ENCODE measurements at places on chromosomes 3 and 15.

DNA sequence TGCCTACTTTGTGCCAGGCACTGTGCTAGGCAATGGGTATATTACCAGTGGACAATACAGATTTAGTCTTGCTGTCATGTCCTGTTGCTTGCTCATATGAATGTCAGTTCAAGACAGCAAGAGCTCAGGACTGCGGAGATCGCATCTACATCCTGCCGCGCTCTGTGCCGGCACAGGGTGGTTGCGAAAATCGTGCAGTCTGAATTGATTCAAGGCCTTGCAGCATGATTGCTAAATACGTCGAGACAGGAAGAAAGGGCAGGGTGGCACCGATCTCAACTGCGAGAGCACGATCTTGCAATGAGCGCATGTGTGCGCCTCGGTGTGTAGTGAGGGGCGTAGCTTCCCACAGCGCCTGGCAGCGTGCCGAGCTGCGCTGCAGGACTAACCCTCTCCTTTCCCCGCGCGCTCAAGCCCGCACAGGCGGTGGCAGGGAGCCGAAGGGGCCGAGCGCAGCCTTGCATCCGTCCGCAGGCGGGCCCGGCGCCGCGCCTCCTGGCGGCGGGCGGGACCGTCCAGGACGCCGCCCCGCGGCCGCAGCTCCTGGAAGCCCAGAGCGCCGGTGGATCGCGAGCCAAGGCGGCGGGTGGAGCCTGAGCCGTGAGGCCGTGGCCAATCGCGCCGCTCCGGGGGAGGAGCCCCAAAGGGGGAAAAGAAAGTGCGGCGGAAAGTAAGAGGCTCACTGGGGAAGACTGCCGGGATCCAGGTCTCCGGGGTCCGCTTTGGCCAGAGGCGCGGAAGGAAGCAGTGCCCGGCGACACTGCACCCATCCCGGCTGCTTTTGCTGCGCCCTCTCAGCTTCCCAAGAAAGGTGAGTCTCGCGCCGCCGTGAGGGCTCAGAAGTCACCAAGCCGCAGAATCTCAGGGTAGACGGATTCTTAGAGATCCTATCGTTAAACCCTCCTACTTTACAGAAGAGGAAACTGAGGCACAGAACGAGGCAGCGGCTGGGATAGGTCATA is at the start of gene IL1RAP:
Gene IL1RAP, plus strand, starts transcription at position 677 of the 962 bp plus-strand sequence. CDS start 50,205 bp downstream, outside the sequence.
- DNase-seq, result peak; percentile 95

DNA sequence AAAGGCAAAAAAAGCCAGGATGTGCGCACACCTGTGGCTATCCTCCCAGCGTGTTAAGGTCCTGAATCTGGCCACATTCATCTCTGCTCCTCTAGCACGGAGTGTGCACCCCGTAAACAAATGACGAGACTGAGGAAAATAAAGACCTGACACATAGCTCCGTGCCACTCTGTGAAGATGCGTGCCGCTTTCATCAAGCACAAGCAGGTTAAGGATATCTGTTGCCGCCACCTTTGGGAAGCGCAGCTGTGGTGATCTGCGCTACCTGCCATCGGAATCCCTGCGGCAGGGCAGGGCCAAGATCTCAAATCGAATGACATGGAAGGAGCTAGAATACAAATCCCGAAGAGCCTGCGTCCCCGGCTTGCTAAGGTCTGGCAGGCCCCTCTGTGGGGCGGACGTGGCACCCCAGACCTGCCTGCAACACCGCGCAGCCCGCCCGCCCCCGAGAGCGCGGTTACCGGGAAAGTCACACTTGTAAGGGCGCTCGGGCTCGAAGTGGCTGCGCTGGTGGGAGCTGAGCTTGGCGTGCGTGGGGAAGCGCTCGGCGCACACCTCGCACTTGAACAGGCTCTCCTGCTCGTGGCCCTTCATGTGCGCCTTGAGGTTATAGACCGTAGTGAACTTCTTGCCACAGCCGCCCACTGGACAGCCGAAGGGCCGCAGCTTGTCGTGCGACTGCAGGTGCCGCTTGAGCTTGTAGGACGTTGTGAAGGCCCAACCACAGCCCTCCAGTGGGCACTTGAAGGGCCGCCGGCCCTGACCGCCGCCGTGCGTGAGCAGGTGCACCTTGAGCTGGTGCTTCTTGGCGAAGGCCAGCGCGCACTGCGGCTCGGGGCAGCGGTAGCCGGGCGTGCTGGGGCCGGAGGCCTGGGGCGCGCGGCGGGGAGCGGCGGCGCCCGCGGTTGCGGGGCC is 936 bp downstream of the ZXDC start:
- DNase-seq, result peak; percentile 90

DNA sequence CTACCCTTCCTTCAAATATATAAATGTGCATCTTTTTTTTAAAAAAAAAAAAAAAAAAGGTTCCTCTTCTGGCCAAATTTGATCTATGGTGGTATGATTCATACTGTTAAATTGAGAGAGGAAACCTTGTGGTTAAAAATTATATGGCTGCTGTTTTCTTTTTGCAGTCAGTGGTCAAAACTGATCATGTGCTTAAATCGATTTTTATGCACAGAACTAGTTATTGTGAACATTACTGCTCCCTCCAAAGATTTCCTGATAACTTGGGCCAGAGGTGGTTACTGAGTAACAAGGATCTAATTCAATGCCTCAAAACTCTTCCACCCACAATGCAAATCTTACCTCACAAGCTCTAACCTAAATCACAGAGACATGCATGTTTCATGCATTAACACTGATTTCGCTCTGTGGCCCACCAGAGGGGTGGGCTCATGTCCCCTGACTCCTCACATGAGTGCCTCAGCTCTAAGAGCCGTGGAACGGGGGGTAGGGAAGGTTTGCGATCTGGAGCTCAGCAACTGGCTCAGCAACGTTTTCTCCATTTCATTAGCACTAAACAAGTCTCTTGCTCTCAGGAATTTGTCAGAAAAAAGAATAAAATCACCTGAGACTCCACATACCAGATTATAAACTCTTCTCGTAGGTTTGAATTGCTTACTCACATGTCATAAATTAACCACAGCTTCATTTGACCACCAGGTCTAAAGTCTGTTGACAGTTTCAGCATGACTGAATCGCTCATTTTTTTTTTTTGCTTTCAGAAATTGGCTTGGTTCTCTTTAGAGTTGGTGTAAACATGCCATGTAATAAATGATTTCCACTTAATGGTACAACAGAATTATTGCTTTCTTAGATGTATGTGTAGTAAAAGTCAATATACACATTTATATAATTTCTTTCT is 280.4 kb downstream of the CD47 start:
- no peak for DNase-seq

GRCh38 chr15:95635666-95636065 is 694.8 kb upstream of the NR2F2 start:
- DNase-seq, result no peak

GRCh38 chr3:102176333-102177050 is 258.3 kb upstream of the ZPLD1 start:
- no peak for DNase-seq

GRCh38 chr3:22729212-22729611 is 473.9 kb upstream of the UBE2E2 start:
- DNase-seq, result no peak

- no peak for DNase-seq
Measured at GRCh38 chr3:166425900-166426611, 588.8 kb upstream of the BCHE start.

- DNase-seq, result no peak
Measured at GRCh38 chr3:159632128-159632527, 356.5 kb upstream of the IL12A start.

- no peak for DNase-seq
Measured at GRCh38 chr15:70376031-70376928, 278.6 kb upstream of the TLE3 start.

GRCh38 chr3:140384028-140384771 is 293.7 kb upstream of the TRIM42 start:
- DNase-seq, result no peak

DNA sequence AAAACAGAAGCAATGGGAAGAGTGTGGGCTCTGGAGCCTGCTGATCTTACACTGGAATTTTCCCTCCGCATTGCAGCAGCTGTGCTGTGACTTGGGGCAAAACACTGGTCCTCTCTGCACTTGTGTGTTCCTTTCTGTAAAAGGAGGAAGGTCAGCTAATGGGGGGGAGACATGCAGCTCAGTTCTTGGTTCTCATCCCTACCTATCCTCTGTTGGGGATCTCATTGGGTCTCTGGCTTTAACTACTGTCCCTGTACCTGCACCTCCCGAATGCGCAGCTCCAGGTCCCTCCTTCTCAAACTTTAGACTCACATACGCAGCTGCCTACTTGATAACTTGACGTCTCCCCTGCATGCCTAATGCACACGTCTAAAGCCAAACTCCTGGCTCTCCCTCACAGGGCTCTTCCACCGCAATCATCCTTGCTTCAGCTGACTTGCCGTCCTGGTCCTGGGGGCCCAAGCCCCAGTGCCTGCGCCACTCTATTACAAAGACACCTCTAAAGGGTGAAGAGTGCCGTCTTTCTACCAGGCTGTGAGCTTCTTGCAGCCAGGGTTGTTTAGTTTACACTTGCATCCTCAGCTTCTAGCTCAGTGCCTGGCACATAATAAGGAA is 5.9 kb upstream of the TMEM44 start:
- DNase-seq, result no peak

- no peak for DNase-seq
Measured at GRCh38 chr3:126618021-126618420, 36.9 kb downstream of the TXNRD3 start.

GRCh38 chr3:32383136-32383711 is 8.4 kb upstream of the CMTM7 start:
- DNase-seq, result no peak

- DNase-seq, result no peak
Measured at GRCh38 chr15:95027981-95028380, 796.6 kb downstream of the MCTP2 start.

- no peak for DNase-seq
Measured at GRCh38 chr3:40583691-40584090, 58.9 kb downstream of the ZNF621 start.

- DNase-seq, result no peak
Measured at GRCh38 chr15:67935244-67935643, 95.4 kb upstream of the RNU6-1 start.

DNA sequence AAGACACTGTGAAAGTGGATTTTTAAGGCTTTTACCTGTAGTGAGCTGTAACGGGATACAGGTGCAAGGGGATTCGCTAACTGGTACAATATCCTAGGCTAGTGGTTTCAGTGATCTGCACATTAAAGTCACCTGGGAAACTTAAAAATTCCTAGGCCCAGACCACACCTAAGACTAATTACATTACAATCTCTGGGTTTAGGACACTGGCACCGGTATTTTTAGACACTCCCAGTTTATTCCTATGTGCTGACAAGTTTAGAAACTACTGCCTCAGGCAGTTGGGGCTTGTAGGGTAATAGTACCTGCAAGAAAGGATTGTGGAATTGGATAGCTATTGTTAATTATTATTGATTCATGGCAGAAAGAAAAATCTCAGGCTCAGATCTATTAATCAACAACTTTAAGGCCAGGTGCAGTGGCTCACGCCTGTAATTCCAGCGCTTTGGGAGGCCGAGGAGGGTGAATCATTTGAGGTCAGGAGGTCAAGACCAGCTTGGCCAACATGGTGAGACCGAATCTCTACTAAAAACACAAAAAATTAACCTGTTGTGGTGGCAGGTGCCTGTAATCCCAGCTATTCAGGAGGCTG is 50.4 kb upstream of the CASR start:
- DNase-seq, result no peak

- no peak for DNase-seq
Measured at GRCh38 chr3:137121704-137122314, 164.0 kb downstream of the IL20RB start.

GRCh38 chr3:129393271-129393670 is 35.2 kb downstream of the EFCAB12 start:
- no peak for DNase-seq

- no peak for DNase-seq
Measured at GRCh38 chr15:75178938-75179745, 22.5 kb upstream of the C15orf39 start.

DNA sequence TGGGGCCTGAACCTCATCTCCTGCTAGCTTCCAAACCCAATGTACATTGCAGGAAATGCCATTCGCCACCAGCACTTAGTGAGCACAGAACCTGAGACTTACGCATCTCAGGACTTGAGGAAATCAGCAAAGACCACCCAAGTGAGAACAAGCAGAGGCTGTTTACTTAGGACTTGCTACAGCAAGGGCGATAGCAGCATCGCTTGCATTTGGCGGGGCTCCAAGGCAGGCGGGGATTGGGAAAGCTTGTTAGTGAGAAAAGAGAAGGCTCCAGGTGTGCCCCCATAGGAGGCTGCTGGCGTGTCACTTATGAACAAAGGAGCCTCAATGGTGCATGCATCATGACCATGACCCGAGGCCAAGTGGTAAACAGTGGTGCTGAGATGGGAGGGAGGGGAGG is 19.7 kb downstream of the SLC6A20 start:
- peak; percentile 59 for DNase-seq

GRCh38 chr15:88440021-88440420 is 27.2 kb downstream of the MRPL46 start:
- DNase-seq, result no peak

GRCh38 chr3:10554746-10555145 is 49.4 kb upstream of the ATP2B2 start:
- no peak for DNase-seq

DNA sequence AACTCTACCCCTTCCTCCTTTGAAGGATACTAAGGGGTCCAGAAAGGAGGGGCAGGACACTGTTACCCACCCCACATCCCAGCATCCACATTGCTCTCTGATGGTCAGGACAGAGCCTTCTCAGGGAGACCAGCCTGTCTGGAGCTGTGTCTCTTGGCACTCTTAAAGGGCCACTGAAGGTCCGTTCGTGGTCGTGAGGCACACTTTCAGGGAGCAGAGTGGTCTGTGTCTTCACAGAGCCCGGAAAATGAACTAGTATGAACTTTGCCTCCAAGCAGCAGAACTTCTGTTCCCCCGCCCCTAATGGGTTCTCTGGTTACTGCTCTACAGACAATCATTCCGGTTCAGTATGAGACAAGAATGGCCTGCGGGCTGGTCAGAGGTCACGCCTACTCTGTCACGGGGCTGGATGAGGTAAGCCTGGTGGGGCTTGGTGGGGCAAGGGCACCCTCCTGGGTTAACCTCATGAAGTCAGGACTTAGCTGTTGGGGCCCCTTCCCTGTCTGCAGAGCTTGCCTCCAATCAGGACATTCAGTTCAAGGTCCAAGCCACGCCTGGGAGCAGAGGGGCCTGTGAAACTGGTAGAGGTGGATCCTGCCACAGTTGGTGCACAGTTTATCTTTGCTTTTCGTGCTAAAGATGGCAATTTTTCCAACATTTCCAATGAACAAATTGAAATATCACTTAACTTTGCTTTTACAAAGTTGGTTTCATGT is 33.2 kb downstream of the CAPN3 start:
- DNase-seq, result no peak

GRCh38 chr3:171845481-171846284 is 2.5 kb downstream of the TMEM212 start:
- no peak for DNase-seq

GRCh38 chr3:122253581-122253980 is 70.1 kb downstream of the CASR start:
- no peak for DNase-seq

DNA sequence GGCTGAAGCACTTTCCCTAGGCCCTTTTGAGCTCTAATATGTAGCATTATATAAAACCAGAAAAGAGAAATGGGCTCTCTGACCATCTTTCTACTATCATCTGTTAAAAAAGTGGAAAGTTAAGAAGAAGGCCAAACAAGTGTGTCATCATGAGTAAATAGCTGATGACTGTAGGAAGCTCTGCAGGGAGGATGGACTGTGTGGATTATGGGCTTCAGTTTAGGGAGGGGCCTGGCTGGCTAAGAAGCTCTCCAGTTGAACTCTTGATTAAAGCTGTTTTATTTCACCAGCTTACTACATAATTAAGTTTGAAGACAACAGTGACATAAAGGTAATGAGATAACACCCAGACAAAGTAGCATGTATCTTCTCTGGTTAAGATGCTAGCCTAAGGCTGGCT is 30.6 kb downstream of the INTS14 start:
- no peak for DNase-seq
